ENCODE measurements at places on chromosomes 11 and 22.

GRCh38 chr11:134606251-134606650 lies 194.2 kb upstream of the B3GAT1 start:
- no peak for DNase-seq

GRCh38 chr11:102144357-102145355 lies 34.4 kb downstream of the YAP1 start:
- no peak for DNase-seq

- DNase-seq = no peak
Observed at GRCh38 chr11:9825315-9825714, 161.4 kb downstream of the SWAP70 start.

GRCh38 chr11:20373568-20374209 lies 10.2 kb downstream of the HTATIP2 start:
- DNase-seq = no peak

- DNase-seq = peak; percentile 42
Observed at GRCh38 chr11:30585892-30586250, 282 bp downstream of the MPPED2 start.

GRCh38 chr11:78647266-78647915 lies 72.7 kb upstream of the NARS2 start:
- DNase-seq = no peak

DNA sequence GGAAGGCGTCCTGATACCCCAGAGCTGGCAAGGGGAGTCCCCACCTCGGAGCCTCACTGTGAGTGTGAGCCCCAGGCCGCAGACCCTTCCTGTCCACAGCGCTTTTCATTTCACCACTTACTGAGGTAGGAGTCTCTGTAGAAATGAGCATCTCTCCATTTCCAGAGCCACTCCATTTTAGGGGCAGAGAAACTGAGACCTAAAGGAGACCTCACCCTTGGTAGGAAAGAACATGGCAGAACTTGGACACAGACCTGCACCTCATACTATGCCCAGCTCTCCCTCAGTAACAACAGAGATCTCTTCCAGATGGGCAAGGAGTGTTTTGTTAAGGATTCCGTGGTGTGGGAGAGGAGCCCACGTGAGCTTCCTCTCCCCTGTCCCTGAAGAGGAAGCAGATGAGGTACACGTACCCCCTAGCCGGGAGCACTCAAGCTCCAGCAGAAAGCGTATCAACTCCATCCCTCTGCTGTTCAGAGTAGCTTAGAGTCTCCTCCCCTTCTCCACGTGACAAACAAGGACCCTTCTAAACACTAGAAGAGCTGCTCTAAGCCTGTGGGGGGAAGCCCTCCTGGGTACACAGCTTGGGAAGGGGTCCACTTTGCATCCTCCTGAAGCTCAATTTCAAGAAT lies 532 bp upstream of the VSIG2 start:
- no peak for DNase-seq

DNA sequence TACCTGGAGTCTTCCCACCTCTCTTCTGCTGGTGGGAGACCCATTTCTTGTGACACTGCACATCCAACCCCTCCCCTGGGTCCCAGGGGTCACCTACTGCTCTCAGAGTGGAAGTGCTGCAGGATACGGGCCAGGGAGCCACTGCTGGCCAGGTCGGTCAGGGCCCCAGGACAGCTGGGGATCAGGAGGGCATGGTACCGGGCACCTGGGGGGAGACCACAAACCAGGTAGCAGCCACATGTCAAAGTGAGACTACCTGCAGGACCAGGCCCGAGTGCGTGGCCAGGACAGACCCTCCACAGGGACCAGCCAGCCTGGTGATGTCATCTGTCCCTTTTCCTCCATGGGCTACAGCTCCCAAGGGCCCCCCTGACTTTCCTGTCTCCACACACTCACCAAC lies 3.9 kb downstream of the GATD1 start:
- no peak for DNase-seq

DNA sequence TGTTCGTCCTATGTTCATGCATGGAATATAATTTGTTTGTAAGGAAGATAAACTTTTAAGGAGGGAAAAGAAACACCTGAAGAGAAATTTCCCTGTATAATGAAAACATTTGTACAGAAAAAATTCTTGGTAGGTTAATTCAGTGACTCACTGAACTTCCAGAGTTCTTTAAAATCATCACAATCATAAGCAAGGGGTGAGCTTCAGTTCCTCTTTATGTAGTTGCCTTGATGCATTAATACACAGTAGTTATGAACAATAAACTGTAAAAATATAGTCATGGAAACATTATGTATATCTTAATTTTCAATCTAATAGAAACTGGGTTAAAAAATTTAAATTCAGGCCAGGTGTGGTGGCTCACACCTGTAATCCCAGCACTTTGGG lies 1.1 kb upstream of the C11orf65 start:
- DNase-seq = no peak

GRCh38 chr11:110367571-110367970 lies 62.2 kb upstream of the FDX1 start:
- no peak for DNase-seq

GRCh38 chr22:46539169-46539568 lies 1.7 kb upstream of the CELSR1 start:
- DNase-seq = no peak

DNA sequence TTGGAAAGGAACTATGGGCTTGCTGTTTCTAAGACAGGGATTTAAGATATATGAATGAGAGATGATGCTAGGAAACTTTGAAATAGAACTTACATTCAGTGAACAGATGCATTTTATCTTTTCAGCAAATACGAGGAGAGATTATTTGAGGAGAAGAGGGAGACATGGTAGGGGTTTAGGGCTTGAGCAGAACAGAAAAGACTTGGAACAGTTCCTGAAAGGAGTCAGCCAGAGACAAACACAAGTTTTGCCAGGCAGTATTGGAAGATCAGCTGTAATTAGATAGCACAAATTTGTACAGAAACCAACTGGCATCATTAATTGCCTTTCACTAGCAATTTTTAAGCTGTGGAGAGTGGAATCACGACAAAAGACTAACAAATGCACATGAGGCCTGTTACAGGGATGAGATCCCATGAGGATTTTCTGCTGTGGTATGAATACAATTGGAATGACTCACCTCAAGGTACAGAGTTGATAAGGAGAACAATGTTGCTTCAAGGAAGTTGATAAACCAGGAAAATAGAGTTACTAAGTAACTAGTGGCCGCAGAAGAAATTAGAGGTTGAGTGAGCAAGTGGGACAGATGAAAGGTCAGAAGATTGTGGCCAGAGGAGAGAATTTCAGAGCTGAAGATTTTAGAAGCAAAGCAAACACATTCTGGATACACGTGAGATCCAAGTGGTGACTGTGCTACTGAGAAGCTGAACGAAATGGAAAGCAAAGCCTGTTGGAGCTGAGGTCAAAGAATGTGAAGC lies 67.9 kb downstream of the CYB5R2 start:
- DNase-seq = peak; percentile 42

DNA sequence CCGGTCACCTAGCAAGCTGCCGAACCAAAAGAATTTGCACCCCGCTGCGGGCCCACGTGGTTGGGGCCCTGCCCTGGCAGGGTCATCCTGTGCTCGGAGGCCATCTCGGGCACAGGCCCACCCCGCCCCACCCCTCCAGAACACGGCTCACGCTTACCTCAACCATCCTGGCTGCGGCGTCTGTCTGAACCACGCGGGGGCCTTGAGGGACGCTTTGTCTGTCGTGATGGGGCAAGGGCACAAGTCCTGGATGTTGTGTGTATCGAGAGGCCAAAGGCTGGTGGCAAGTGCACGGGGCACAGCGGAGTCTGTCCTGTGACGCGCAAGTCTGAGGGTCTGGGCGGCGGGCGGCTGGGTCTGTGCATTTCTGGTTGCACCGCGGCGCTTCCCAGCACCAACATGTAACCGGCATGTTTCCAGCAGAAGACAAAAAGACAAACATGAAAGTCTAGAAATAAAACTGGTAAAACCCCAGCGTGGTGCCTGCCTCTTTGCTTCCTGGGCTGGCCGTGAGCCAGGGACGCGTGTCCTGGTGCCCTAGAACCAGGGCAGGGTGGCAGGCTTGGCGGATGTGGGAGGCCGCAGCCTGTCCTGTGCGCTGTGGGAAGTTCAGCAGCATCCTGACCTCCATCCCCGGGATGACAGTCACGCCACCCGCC lies 13.2 kb downstream of the CCND1 start:
- no peak for DNase-seq

DNA sequence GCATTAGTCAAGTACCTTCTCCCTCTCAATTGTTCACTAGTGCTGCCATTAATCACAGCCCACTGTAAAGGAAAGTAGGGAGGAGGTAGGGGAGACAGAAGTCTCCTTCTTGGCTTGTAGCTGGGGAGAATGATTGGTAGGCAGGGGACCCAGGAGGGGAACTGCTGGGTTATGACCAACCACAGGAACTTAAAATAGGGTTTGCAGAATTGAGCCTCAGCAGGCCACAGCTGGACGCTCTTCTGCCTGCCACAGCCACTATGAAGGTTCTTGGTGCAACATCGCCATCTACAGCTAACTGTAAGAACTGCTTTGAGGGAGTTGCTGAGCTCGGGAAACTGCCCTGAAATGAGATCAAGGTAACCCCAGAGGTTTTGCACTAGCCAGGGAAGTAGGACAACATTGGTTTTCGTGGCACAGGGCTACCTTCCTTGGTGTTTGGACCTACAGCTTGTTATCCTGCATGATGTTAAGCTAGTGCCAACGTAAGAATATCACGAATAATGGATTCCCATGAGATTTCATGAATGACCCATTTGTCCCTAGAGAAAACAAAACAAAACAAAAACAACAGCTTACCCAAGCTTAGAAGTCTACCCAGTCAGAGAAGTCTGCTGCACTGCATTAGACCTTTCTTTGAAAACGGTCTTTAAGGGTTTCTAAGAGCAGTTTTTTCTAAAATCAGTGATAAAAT lies 787.1 kb upstream of the API5 start:
- peak; percentile 68 for DNase-seq

DNA sequence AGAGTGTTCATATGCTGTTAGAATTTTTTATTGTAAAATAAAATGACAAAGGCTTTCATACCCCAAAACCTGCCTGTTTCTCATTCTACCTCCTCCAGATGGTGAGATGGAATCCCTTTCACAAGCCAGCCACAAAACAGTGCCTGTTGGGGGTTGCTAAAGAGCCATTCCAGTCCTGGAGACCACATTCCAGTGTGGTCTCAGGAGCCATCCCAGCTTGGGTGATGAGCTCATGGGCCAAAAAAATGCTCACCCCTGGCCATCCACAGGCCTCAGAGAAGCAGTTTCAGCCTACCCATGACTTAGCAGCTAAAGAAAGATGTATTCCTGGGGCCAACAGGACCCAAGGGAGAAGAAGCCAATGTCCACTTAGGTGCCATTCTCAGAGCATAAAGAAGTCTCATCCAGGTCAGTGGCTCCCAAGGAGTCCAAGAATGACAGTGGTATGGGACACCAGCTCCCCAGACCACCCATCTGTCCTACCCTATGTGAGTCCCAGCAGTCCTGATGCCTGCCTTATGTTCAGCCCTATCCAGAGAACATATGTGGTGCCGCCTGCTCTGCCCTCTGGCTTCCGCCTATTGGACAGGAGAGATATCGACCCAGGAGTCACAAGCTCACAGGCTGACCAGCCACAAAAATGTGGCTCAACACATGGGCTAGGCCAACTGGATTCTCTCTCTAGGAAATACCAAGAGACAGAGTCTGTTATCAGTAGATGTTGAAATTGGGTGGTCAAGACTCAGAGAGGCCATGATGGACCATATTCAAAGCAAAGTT lies 26.4 kb downstream of the C11orf91 start:
- DNase-seq = no peak

GRCh38 chr11:20707876-20708275 lies 38.5 kb downstream of the NELL1 start:
- no peak for DNase-seq

DNA sequence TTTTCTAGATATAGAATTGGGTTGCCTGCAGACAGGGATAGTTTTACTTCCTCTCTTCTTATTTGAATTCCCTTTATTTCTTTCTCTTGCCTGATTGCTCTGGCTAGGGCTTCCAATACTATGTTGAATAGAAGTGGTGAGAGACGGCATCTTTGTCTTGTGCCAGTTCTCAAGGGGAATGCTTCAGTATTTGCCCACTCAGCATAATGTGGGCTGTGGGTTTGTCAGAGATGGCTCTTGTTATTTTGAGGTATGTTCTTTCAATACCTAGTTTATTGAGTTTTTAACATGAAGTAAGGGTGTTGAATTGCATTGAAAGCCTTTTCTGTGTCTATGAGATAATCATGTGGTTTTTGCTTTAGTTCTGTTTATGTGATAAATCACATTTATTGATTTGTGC lies 273.9 kb upstream of the CHORDC1 start:
- DNase-seq = no peak

DNA sequence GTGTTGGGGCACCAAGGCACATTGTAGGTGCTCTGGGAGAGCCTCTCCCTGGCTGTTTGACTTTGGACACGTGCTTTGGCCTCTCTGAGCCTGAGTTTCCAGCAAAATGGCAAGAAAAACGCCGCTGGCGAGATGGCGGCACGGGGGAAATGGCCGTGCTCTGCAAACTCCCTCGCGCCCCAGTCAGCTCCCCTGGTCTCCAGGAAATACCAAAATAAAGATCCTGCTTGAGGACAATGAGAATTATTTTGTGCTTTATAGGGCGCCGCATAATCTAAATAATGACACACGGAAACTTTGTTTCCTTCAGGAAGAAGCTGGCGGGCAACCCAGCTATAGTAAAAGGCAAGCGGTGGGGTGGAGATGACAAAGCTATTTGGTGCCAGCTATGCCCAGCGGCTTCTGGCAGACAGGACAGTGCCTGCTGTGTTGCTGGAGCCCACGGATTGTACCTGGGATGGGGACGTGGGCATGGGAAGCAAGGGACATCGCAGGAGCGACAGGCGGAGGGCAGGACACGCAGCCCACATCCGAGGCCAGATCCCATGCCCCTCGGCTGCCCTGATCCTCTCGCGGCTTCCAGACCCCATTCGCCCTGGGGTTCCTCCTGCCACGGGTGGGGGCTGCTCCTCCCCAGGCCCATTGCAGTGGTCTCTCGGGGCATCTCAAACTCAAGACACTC lies 26.3 kb upstream of the RFPL3 start:
- DNase-seq = no peak

- DNase-seq = no peak
Observed at GRCh38 chr22:29149841-29150555, 55.7 kb upstream of the EMID1 start.

- peak; percentile 28 for DNase-seq
Observed at GRCh38 chr11:57777969-57778317, 16.3 kb downstream of the CTNND1 start.

DNA sequence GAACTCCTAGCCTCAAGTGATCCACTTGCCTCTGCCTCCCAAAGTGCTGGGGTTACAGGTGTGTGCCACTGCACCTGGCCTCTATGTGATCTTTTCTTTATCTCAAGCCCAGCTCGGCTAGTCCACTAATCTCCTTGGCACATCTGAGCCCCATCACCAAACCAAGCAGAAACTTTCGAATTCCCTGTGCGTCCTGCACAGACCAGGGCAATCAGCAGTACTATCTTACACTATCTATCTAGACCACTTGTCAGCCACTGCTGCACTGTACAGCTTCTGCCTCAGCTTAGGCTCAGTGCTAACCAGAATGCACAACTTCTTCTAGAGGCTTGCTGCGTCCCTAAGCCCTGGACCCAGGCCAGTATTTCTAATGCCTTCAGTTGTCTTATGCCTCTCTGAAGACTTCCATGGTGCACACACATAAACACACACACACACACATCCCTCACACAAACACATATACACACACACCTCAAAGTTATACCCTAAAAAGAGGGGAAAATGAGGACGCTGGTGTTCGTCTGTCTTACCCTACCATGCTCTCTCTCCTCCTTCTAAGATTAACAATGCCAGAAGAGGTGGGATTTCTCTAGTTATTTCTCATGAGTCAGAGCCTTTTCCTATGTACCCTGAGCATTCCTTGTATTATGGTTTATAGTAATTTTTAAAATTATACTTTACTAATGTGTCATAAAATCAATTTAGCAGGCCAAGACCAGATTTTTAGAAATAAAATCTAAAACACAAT lies 59.3 kb upstream of the FAM181B start:
- DNase-seq = no peak

All from urothelium cell line (cell line).